ENCODE measurements at places on chromosomes 16 and 17. TPM values are rescaled to one million over a fixed set of nuclear protein-coding genes. Genes with fewer than 3 reads are reported as not detected.

GRCh38 chr17:74532115-74532514, 840 bp upstream of the CD300LB start:
- DNase-seq, result no peak

GRCh38 chr16:88965826-88966480, 11.1 kb downstream of the CBFA2T3 start:
- no peak for DNase-seq

DNA sequence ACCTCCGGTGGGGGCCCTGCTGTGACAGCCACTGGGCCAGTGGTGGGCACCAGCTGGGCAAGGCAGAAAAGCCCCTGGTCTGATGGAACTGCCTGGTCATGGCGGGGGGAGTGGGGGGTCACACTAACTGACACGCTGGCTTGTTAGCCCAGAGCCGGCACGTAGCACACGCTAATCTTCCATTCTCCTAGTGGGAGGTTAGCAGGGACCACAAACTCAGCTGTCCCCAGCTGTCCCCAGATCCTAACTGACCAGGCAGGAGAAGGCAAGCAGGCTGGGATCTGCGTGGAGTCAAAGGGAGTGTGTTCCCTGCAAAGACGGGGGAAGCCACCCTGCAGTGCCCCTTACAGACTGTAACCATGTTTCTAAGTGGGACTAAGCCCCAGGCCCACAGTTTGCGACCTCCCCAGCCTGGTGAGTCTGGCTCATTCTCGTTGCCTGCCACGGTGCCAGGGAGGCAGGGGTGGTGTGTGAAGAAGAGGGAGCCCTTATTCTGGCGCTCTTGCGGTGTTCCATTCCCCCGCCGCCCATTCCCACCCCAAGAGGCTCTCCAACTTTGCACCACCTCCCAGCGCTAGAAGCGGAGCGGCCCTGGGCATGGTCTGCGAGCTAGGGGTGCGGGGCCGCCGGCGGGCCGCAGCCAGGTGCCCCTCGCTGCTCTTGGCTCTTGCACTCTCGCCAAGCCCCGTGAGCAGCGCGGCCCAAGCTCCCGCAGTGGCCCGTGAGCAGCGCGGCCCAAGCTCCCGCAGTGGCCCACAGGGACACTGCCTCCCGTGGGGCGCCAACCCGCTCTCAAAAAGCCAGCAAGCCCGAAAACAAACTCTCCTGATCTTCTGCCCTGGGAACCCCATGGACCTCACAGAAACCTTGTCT, 12.1 kb upstream of the ZNF423 start:
- DNase-seq, result no peak

The SERPINF2 gene
- total RNA-seq, result not detected

- peak; percentile 96 for DNase-seq
These were observed 8.5 kb upstream of the SIAH1 start for GRCh38 chr16:48393485-48394354.

The TEKT5 gene
- total RNA-seq, result not detected

The CES1 gene
- total RNA-seq, result not detected

The SEZ6L2 gene
- total RNA-seq, result 34.7 TPM

GRCh38 chr17:29109477-29110371, 66.8 kb downstream of the PIPOX start:
- DNase-seq, result no peak

All from GM23248 (cell line).